ENCODE measurements at places on chromosomes 2 and 18.

DNA sequence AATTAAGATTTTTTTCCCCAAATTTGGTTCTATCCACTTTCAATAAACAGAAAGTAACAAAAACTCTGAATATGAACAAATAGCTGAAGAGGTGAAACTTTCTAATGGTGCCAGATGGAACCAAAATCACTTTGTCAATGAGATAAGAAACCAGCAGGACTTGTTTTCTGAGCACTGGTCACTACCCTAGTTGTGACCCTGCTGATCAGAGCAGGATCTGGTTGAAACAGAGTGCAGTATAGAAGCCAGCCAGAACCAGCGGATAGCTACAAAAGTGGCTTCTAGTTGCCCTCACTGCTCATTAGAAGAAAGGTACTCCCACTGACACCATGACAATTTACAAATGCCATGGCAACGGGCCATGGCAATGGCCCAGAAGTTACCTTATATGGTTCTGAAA is 158.3 kb upstream of the PIEZO2 start:
- no peak for DNase-seq

DNA sequence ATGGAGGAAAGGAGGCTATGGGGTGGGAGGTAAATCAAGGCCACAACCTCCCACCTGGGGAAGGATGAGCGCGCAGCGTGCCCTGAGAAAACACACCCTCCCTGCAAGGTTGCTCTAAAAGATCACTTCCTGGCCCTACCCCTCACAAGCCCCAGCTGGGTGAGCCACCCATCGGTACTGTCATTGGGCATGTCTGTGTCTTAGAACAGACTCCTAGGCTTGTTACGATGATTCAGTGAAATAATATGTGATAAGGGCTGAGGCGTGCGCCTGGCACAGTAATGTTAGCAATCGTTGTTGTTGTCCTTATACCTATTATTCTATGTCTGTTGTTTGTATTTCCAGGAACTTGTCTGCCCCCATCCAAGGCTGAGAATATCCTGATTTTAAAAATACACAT is 175.1 kb downstream of the ZFP36L2 start:
- DNase-seq = peak; percentile 93

DNA sequence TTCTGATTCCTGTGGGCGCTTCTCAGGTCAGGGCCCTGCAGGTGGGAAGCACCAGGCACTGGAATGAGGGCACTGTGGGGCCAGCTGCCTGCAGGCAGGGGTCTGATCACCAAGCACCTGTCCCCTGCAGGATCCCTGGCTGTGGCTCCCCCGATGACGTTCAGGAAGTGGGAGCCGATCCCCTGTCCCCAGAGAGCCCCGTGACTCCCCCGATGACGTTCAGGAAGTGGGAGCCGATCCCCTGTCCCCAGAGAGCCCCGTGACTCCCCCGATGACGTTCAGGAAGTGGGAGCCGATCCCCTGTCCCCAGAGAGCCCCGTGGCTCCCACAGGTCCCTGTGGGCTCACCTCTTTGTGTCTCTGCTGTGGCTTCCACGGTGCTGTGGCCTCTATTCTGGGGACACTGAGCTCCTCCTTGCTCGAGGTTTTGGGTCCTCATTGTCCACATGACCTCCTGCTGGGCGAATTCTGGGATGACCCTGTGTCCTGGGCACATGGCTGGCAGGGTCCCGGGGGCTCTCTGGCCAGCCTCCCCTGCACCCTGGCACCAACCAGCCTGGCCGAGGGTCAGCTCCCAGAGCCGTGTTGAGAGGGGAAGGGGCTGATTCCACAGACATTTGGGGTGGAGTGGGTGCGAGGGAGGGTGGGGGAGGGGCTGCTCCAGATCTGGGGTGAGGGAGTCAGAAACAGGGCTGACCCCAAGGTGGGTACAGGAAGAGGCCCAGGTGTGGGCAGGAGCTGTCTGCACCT is 4.8 kb downstream of the NEU4 start:
- no peak for DNase-seq

GRCh38 chr2:102061962-102062795 is 70.4 kb downstream of the IL1R2 start:
- no peak for DNase-seq

GRCh38 chr2:44933434-44933951 is 8.0 kb upstream of the SIX3 start:
- no peak for DNase-seq

GRCh38 chr2:44131177-44131576 is 37.5 kb upstream of the PPM1B start:
- DNase-seq = no peak

GRCh38 chr2:237059155-237059875 is 26.4 kb upstream of the COPS8 start:
- no peak for DNase-seq

GRCh38 chr2:197210430-197210829 is 100.2 kb downstream of the ANKRD44 start:
- no peak for DNase-seq

- DNase-seq = no peak
These were observed 203.7 kb upstream of the ITGA4 start for GRCh38 chr2:181253438-181253837.

- no peak for DNase-seq
These were observed 14.9 kb downstream of the ERFE start for GRCh38 chr2:238173692-238174091.

DNA sequence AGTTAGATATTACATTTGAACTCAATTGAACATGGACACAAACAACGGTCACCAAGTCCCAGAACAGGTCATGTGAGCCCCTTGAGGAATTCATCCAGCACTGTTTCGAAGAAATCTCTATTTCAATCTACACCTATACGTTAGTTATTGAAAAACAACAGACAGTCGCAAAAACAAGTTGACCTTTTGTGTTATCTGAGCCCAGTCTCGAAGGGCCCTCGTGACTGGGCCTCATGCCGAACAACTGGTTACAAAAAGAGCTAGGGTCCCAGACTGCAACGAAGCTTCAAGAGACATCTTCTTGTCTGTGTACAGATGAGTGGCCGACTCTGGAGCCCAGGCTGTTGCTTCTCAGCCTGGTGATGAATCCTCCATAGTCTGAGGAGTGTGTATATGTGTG is 5.3 kb upstream of the DSG2 start:
- no peak for DNase-seq

GRCh38 chr2:196977507-196977906 is 51.0 kb upstream of the PGAP1 start:
- no peak for DNase-seq

DNA sequence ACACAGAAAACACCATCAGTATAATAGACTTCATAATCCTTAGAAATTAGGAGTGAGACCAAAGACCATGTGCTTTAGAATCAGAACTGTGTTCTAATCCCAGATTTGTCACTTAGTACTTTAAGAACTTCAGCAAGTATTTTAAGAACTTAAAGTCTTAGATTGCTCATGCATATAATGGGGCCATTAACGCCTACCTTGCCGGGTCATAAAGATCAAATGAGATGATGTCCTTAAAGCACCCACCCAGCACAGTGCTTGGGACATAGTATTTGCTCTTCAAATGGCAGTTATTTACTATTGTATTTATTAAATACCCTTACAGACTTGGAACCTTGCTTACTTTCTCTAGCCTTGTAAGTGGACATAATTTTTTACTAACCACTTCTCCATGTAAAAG is 156.1 kb downstream of the GREB1L start:
- no peak for DNase-seq

Data from urothelium cell line (cell line).